ENCODE measurements at places on chromosomes 3 and 15. TPM values are rescaled to one million over a fixed set of nuclear protein-coding genes. Genes with fewer than 3 reads are reported as not detected.

SMCO1 gene
- not detected for total RNA-seq

DNA sequence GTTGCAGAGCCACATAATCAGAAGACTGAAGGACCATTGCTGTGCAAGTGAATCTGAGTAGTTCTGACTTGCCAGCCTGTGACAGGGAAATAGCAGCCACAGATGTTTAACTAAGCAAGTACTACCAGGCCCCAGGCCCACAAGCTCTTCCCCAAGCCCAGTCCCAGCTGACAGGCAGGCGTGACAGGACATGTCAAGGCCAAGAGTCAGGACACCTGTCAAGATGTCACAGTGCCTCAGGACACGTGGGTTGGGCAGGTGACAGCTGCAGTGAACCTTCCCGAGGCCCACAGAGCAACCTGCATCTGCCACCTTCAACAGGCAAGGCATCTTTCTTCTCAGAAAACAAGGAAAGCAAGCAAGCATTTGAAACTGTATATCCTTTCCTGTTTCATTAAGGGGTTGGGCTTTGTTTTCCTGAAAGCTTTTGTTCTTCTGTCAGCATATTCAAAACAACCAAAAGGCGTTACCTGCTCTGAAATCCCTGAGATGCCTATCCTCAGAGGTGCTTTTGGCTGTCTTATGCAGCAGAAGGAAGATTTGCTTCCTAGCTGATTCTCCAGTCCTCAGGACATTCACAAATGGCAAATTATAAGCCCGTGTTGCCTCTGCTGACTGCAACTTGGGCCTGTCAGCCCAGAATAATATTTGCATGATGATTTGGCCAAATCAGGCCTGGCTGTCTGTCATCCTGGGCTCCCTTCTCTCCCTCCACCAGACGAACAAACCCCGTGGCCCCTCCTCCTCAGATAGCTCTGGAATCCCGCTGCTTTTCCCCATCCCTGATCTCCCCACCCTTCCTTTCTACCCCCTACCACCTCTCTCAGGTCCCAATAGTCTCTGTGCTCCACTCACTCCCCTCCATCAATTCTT is 171.8 kb upstream of the WNT5A start:
- DNase-seq, result no peak

GCSAM gene
- total RNA-seq, result 17.8 TPM

DNA sequence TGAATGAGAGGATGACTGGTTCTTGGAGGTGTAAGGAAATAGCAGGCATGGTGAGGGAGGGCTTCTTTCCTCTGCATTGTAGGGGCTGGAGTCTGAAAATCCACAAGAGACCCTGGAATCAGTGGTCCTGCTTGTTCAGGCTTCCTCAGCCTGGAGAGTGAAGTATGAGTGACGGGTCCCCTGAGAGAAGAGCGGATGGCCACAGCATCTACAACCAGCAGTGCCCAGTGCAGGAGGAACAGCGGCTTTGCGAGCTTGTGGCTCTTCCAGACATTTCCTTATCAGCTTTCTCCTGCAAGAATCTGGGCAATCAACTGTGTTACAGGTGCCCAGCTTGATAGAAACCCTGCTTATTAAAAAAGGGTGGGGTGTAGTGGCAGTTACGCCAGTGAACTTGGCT is 97.0 kb upstream of the HES1 start:
- no peak for DNase-seq

- no peak for DNase-seq
Observed at GRCh38 chr3:82561784-82562183, 800.3 kb upstream of the GBE1 start.
